ENCODE measurements at places on chromosomes 13 and 19. TPM values are rescaled to one million over a fixed set of nuclear protein-coding genes. Genes with fewer than 3 reads are reported as not detected.
A peak's percentile ranks its signal among the peaks of the same experiment; 100 is the strongest.

CGB2 gene
- 0.35 TPM for polyA plus RNA-seq

CD79A gene
- polyA plus RNA-seq = 2.3 TPM

KIR2DL4 gene
- polyA plus RNA-seq = not detected

IZUMO2 gene
- polyA plus RNA-seq = not detected

TNNI3 gene
- 4.0 TPM for polyA plus RNA-seq

ZNF234 gene
- 19.9 TPM for polyA plus RNA-seq

DMKN gene
- polyA plus RNA-seq = 59.7 TPM

GRCh38 chr19:16441661-16442162 is 30.1 kb downstream of the EPS15L1 start:
- DNase-seq = no peak

DNA sequence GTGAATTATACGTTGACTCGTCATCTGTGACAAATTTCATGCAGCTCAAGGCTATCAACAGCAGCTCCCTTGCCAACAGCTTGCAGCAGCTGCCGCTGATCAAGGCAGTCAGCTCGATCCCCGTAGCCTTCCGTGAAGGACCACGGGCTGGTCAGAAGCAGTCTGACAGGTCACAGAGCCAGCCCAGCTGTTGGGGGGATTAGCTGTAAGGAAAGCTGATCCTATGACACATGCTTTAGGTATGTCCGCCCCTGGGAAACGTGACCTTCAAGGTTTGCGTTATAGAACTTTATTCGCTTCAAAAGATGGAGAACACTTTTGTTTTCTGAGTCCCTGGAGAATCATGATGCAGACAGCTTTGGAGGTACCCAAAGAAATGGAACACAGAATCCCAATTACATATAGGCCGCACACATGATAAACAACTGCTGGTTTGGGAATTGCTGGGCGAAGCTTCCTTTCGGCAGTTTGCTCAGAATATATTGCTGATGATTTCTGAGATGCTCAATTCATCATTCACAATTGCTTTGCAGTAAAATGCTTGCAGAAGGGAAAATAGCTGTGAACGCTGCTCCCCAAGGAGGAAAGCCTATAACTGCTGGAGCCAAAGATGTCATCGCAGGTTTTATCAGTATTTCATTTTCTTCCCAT is 62.6 kb upstream of the USP29 start:
- DNase-seq = peak; percentile 80

- no peak for DNase-seq
Observed at GRCh38 chr13:76307142-76307541, 579.1 kb downstream of the KCTD12 start.

- no peak for DNase-seq
Observed at GRCh38 chr13:29885989-29886388, 35.6 kb upstream of the UBL3 start.

GRCh38 chr19:10471909-10472308 is 31.2 kb downstream of the KEAP1 start:
- DNase-seq = no peak

DNA sequence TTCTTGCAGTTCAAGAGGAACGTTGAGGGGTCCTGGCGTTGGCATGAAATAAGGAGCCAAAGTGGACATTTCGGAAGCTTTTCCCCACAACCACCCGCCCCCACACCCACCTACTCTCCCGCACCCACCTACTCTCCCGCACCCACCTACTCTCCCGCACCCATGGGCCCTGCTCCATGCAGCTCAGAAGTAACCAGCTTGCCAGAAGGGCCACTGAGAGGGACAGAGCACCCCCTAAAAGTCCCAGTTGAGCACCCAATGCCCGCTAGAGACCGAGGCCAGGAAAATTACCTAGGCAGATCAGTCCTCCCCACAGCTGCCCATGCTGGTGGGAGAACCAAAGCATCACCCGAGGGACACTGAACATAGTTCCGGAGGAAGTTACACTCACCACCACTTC is 11.8 kb downstream of the VSTM2B start:
- no peak for DNase-seq

- no peak for DNase-seq
Observed at GRCh38 chr13:95703576-95703975, 26.6 kb downstream of the DNAJC3 start.

GRCh38 chr19:17751912-17752273 is 616 bp downstream of the FCHO1 start:
- DNase-seq = no peak

DNA sequence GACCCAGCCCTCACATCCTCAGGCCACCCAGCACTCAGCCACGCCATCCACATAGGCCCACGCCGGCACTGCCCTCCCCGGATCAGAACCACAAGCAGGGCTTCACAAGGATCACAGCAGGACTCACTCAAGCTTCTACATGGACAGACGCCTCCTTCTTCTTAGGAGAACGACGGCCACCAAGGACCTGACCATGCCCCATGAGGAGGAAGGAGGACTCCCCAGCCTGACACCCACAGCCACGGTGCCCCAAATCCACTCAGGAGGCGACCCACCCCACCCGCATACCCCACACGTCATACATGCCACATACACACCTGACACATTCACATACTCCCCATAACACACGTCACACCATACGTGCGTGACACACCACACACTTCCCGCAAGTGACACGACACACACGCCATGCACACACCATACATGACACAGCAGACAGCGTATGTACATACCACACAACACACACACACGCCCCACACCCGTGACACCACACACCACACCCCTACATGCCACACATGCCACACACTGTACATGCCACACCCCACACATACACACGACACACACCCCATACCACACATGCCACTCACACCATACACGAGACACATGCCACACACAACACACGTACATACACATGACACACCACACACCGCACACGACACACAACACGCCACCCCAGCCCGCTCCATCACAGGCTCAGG is 50.4 kb downstream of the MLLT1 start:
- DNase-seq = no peak

DNA sequence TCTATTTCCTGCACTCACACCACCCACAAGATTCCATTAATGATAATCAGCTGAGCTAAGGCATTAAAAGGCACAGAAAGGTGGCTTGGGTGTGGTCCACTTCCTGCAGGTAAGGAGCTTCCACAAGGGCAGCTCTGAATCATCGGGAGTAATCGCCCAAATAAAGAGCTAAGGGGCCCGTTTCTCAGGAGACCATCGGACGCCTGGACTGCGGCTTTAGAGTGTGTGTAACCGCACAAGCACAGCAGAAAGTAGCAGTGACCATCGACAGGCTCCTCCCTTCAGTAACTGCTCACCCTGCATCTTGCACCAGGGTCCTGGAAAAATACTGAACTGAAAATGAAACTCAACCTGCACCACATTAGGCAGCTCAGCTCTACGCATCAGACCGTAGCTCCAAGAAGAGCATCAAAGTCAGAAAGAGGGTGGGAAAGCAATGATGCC is 6.0 kb downstream of the STK24 start:
- DNase-seq = no peak

DNA sequence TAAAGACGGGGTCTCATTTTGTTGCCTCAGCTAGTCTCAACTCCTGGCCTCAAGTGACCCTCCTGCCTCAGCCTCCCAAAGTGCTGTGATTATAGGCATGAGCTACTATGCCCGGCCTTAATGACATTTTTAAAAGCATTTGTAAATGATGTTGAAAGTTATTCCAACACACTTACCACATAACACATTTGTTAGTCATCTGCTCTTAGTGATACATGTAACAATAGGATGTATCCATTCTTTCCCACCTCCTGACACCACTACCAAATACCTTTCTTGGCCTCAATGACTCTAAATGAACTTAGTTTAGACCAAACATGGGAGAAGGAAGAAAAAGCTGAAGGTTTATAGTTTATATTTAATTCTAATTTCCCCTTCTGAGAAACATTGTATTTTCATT is 59.8 kb upstream of the MEDAG start:
- no peak for DNase-seq

All from left renal pelvis (tissue), 4 donors.